Fibroblast of mammary gland (primary cell): ENCODE measurements at places on chromosomes 6 and 20.

DNA sequence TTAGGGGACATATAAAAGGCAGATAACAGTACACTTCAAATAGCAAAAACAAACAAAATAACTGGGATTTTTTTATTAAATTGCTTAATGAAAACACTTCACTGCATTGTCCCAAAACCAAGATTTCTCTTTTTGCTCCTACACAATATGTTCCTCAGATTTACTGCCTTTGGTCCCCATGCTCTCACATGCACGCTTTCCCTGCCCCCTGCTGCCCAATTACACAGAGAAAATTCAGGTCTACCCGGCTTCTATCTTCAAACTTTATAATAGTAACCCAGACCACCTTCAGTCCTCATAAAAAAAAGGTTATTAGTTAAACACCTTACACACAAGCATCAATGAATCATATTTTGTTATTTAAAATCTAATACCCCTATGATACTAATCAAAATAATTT lies 673.8 kb upstream of the HS3ST5 start:
- no peak for DNase-seq

DNA sequence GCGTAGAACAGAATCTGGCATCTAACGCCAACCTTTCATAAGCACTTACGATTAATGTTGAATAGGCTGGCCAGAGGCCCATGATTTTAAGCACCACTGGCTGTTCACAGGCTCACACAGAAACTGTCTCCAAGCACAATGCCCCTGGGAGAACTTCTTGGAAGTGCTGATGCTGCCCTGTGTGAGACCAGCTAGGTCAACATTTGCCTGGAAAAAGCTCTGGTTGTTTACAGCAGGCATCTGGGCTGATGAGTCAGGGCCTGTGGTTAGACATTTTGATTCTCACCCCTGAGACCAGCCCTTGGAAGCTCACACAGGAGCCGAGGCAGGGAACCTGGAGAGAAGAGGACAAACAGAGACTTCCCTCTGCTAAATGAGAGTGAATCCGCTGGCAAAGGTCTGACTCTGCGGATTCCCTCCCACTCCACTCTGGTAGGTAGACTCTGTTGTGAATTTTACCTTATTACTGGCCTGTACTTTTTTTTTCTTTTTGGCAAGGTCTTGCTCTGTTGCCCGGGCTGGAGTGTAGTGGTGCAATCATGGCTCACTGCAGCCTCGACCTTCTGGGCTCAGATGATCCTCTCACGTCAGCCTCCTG lies 6.8 kb upstream of the SULF2 start:
- DNase-seq, result peak; percentile 98

DNA sequence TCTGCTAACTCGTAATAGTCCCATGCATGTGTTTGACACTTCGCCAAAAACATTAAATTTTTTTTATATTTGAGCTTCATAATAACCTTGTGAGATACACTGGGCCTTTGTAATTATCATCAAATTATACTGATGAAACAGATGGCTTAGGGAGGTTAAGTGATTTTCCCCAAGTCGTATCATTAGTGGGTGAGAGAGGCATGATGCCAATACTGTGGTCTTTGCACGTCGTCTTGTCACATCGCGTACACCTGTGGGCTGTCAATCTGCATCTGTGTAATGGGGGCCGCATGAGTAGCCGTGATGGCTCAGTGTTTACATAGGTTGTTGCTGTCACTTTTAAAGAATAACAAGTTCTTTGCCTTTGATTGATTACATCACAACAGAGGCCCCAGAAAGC lies 1.7 kb downstream of the PRL start:
- DNase-seq, result no peak

DNA sequence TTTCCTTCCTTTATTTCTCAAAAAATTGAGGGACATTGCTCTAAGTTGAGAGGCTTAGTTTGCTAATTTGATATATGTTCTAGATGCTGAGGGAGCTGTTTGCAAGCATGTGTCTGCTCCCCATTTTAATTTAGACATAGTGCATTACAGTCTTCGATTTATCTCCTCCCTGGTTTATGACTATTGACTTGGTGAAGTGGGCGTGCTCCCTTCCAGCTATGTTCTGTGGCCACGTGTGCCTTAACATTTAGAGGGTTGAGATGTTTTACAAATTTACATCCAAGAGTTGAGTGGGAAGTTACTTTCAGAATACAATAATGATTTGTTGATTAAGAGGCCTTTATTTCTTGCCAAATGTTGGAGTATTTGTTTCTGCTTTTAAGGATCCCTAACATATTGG lies 48.2 kb downstream of the KLHL32 start:
- no peak for DNase-seq

- no peak for DNase-seq
Measured at GRCh38 chr6:30074331-30075093, 1.1 kb downstream of the RNF39 start.

- no peak for DNase-seq
Measured at GRCh38 chr20:3031524-3032147, 11.8 kb upstream of the GNRH2 start.

GRCh38 chr6:32692019-32692418 lies 25.6 kb upstream of the HLA-DQB1 start:
- DNase-seq, result no peak

DNA sequence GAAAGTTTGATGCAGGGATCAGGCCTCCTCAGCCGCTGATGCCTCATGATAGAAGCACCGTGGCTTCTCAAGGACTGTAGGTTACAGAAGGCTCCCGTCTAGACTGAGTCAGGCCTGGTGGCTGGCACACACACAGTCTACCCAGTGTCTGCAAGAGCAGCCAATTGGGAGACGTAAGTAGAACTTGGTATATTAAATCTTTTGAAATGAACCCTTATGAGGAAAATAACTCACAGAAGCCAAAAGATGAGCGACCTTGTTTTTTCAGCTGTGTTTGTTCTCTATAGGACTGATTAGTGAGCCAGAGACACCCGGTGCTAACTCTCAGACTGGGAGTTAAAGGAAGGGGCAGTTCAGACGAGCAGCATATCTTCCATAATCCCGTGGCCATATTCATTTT lies 5.9 kb upstream of the PDE10A start:
- DNase-seq, result no peak

DNA sequence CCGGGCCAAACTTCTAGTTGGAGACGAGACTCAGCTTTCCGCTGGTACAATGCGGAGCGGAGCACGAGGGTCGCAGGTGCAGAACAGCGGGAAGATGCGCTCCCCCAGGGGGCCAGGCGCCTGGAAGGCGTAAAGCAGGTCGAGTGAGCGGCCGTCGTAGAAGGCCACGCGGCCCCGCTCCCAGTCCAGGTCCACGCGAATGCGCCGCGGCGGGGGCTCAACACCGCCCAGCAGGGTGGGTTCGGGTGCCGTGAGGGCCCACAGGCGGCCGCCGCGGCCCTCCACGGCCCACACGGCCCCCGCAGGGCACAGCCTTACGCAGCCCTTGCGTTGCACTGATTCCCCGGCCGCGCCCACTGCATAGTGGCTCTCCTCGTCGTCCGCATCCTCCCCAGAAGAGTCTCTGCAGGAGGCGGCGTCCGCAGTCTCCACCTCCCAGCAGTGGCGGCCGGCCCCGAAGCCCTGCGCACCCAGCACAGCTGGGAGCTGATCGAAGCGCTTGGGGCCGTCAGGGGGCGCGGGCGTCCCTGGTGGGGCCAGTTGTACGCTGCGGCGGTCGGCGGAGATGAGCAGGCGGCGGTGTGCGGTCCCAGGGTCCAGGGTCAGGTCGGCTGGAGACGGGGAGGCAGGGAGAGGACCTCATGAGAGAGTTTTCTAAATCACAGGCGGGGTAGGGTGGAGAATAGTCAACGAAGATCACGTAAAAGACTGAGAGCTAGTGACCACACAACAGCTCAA lies 4.3 kb downstream of the PPP1R11 start:
- DNase-seq, result peak; percentile 47

GRCh38 chr6:129096651-129097290 lies 213.8 kb downstream of the LAMA2 start:
- DNase-seq, result no peak
